ENCODE measurements at places on chromosomes 4 and X.

GRCh38 chr4:164591666-164592065, 162.3 kb upstream of the SMIM31 start:
- no peak for DNase-seq

GRCh38 chrX:107878106-107878505, 52.4 kb downstream of the MID2 start:
- no peak for DNase-seq

DNA sequence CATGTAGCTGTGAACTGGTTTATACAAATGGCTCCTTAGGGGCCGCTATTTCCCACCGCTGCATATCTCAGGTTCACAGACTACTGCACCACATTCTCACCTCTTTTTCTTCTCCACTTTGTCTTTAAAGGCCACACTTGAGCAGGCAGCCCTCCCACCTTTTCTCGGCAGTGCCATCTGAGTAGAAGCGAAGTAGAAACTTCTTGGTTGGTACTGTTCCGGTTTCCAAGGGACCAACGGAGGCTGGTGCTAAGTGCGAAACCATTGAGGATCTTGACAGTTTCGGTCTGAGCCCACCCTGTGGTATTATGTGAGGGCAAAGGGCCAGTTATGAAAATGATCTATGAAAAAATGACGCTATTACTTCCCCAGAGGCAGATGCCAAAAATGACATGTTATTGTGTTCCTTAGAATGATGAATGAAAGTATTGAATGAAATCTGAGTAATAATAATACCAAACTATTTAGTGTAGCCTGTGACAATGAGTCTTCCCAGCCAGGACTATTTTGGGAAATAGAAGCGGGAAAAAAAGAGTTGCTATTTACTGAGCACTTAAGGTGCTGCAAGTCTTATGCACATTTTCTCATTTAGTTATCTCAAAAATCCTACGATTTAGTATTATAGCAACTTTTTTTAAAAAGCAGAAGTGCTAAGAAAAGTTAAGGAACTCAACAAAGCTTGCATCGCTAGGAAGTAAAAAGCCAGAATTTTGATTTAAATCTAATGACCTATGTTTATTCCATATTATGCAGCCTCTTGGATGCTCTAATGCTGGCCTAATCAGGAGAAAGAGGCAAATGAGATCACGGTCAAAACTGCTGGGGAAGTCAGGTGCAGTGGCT, 29.6 kb upstream of the CHRNA9 start:
- DNase-seq, result peak; percentile 91

GRCh38 chr4:10104211-10104990, 12.2 kb downstream of the WDR1 start:
- no peak for DNase-seq

GRCh38 chrX:74923942-74924448, 1.3 kb downstream of the NEXMIF start:
- no peak for DNase-seq

- DNase-seq, result no peak
Measured at GRCh38 chr4:24328310-24328709, 256.0 kb downstream of the DHX15 start.

- DNase-seq, result no peak
Measured at GRCh38 chrX:150508451-150509367, 59.7 kb upstream of the MTM1 start.

GRCh38 chr4:41169256-41169800, 45.0 kb downstream of the APBB2 start:
- no peak for DNase-seq

- no peak for DNase-seq
Measured at GRCh38 chrX:6184900-6185515, 43.7 kb downstream of the NLGN4X start.

DNA sequence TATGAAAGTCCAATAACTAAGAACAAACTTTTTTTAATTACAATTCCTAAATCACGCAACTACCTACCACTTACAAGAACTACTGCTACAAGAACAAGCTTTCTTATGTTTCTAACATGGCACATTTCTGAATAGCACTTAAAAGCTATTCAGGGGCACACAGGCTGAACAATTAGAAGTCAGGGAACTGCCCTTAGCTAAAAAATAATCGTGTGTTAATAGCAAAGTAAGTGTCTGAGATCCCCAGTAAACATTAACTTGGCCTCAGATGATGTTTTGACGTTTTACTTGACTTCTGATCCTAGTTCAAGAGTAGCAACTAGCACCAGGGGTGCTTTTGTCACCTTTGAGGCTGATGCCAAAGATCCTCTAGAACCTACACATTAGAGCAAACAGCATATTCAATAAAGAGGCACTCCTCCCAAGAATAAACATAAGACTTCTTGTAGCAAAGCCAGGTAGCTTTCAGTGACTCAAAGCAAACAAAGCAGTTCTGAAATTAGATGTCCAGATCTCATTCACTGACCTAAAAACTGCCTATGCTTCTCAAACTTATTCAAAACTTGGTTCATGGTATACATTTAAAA, 16.2 kb downstream of the SPOCK3 start:
- DNase-seq, result no peak

DNA sequence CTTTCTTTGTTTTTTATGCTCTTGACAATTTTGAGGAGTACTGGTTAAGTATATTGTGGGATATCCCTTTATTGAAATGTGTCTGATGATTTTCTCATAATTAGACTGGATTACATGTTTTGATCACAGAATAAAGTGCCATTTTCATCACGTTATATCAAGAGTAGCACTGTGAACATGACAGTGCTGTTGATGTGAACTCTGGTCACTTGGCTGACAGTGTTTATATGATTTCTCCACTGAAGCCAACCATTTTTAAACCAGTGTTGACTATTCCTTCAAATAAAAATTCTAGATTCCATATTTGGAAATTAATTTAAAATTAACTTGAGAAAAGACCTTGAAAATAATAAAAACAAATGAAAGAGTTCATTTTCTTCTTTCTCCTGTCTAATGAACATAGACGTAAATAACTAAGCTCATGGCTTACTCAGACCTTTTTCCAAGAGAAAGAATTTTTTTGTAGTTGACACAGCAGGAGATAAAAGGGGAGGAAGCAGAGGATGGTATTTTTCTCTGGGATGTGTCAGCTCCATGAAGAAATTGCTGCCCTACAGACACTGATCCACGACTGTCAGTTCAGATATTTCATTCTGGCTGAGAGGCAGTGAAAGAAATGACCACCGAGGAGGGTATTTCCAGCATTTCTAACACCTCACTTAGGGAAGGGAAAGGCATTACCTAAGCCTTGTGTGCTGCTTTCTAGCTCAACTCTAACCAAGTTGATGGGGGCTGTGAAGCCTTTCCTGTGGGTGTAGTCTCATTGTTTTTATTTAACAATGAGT, 150.9 kb upstream of the ANK2 start:
- no peak for DNase-seq

- DNase-seq, result no peak
Measured at GRCh38 chr4:152953514-152953913, 17.4 kb downstream of the FHDC1 start.

- no peak for DNase-seq
Measured at GRCh38 chr4:143728166-143728565, 27.7 kb upstream of the FREM3 start.

- no peak for DNase-seq
Measured at GRCh38 chr4:80229590-80229989, 32.3 kb downstream of the PRDM8 start.

DNA sequence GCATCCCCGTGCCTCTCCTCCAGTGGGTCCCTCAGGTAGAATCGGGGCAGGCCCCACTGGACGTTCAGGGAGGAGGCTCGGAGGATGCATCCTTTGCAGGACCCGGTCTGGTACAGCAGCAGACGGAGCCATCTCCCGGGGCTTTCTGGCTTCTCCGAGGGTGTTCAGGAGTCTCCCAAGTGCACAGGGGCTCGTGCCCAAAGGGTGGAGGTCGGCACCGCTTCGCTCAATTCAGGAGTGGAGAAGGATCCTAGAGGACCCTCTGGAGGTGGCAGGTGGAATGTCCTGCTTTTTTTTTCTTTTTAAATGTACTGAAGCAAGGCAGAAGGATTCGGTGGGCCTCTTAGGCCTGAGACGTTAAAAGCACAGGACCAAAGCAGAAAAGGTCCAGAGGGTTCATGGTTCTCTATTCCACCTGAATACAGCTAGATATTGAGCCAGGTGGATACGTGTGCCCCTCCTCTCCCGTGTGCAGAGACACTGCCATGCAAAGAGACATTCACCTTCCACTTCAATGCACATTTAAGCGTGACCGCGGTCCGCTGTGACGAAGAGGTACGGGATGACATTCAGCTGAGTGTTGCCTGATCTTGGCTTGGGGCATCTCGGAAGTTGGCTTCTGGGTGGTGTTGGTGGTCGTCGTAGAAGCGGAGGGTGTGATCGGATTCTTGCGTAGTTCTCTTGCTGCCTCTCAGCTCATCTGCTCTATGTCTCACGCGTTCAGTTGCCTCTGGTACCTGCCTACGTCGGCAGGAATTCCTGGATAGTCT, 281.2 kb upstream of the AGTR2 start:
- no peak for DNase-seq

- DNase-seq, result no peak
Measured at GRCh38 chrX:9681422-9681821, 84.2 kb downstream of the GPR143 start.

GRCh38 chrX:132809581-132809980, 148.8 kb downstream of the HS6ST2 start:
- no peak for DNase-seq

DNA sequence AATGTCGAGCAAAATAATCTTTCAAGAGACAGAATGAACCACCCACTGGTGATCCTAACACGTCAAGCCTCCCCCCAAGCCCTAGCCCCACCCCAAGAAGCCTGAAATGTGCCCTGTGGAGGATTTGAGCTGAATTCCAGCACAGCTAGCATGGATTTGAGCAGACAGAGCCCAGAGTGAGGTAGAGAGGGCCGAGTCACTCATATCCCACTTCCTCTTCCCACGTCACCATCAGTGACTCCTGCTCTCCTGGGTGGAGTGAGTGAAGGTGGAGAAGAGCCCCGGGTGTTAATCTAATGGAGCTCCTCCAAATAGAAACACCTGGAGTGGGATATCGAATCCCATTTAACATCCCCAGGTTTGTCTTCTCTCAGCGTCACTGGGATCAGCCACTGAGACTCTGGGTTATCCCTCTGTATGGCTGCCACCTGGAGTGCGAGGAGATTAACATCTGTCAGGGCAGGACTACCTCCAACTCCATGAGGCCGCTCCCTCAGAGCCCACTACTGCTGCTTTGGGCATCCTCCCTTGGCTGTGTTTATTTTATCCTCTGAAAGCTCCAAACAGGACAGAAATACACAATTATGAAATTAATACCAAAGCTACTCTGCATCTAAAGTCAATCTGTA, 136.6 kb downstream of the NWD2 start:
- no peak for DNase-seq

DNA sequence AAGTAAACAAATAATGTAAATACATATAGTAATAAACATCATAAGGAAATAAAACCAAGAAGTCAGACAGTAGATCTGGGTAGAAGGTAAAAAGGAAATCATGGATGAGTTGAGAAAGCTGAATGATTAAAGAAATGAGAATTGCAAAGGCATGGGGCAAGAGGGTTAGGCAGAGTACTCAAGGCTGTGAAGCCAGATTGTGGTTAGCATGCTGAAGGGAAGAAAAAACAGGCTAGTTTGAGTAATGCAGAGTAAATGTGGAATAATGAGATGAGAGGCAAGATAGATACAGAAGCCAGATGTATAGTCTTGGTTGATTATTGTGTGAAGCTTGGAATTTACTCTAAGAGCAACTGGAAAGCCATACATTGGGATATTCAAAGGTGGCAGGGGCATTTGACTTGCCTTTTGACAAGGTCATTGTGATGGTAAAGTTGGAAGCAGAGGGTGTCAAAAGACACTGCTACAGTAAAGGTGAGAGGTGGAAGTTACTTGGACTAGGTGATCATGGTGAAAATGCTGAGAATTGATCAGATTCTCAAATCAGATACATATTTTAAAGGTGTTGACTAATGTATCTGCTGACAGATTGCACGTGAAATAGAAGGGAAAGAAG, 307.0 kb downstream of the FSTL5 start:
- DNase-seq, result no peak

GRCh38 chrX:40504801-40505605, 75.8 kb upstream of the ATP6AP2 start:
- DNase-seq, result no peak

GRCh38 chr4:40837094-40837870, 87.5 kb downstream of the NSUN7 start:
- DNase-seq, result no peak

- no peak for DNase-seq
Measured at GRCh38 chr4:107351196-107351595, 315.1 kb upstream of the DKK2 start.

DNA sequence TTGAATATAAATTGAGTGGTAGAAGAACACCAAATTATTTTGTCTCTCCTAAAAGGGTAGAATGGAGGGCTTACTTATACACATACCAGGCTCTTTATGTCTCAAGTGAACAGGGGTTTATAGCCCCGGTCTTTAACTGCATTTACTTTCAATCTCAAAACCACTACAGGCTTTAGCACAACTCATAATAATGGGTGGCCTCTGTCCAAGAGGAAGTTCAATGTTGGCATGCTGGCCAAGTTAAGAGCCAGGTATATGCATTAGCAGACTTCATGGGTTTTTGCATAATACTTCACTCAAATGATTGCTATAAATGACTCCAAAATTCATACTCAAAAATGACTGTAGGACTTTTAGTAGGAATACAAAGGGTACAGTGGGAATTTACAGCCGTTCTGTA, 118.5 kb upstream of the OTUD4 start:
- no peak for DNase-seq

DNA sequence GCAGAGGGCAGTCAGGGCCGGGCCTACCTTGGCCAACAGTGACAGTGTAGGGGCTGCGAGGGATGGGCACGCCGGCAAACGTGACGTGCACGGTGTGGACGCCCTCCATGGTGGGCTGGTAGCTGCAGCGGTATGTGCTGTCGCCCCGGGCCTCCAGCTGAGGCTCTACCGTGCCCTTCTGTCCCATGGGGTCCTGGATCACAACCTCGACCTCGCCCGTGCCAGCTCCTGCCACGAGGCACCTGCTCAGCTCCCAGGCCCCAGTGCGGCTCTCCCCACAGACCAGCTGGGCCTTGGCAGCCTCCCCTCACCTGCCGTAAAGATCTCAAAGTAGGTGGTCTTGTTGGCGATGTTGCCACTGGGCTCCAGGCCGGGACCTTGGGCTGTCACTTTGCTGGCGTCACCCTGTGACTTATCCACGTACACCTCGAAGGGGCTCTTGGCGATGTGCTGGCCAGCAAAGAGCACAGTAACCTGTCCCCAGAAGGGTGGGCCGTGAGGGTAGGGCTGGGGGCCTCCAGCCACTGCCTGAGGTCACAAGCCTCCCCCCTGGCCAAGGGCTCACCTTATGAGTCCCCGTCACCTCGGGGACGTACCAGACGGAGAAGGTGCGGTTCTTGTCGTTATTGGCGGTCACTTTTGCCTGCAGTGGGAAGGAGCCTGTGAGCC, 8.3 kb downstream of the FLNA start:
- no peak for DNase-seq

- no peak for DNase-seq
Measured at GRCh38 chrX:13906093-13906492, 89.2 kb upstream of the GPM6B start.

- DNase-seq, result no peak
Measured at GRCh38 chr4:150023489-150023888, 54.8 kb upstream of the DCLK2 start.

- peak; percentile 30 for DNase-seq
Measured at GRCh38 chrX:10615931-10616774, 4.2 kb downstream of the MID1 start.

- DNase-seq, result no peak
Measured at GRCh38 chr4:8905773-8906667, 34.4 kb upstream of the HMX1 start.

- no peak for DNase-seq
Measured at GRCh38 chr4:161186012-161186411, 977.8 kb downstream of the FSTL5 start.
